ENCODE measurements at places on chromosomes 16 and 17. TPM values are rescaled to one million over a fixed set of nuclear protein-coding genes. Genes with fewer than 3 reads are reported as not detected.
A peak's percentile ranks its signal among the peaks of the same experiment; 100 is the strongest.

Gene STAT5A
- polyA plus RNA-seq, result 14.2 TPM

Gene KRTAP17-1
- 0.07 TPM for polyA plus RNA-seq

Gene CDRT15
- polyA plus RNA-seq, result 0.34 TPM

GRCh38 chr17:27526604-27527002 is 70.4 kb downstream of the KSR1 start:
- DNase-seq, result no peak

GRCh38 chr17:1908699-1909309 is 79.0 kb downstream of the RPA1 start:
- peak; percentile 56 for DNase-seq
